Ascending aorta (tissue), 2 donors: ENCODE measurements at places on chromosomes 11 and 22. TPM values are rescaled to one million over a fixed set of nuclear protein-coding genes. Genes with fewer than 3 reads are reported as not detected.

- H3K4me1 ChIP-seq: no peaks in the 10 kb centered on the region
- peaks cover 9% of the 10 kb centered on the region for H3K36me3 ChIP-seq
- no peaks in the 10 kb centered on the region for H3K27me3 ChIP-seq
- no peak for DNase-seq
- H3K4me3 ChIP-seq: no peak overlapping the region
These were observed 15.6 kb downstream of the PISD start for GRCh38 chr22:31646186-31647019.

DNA sequence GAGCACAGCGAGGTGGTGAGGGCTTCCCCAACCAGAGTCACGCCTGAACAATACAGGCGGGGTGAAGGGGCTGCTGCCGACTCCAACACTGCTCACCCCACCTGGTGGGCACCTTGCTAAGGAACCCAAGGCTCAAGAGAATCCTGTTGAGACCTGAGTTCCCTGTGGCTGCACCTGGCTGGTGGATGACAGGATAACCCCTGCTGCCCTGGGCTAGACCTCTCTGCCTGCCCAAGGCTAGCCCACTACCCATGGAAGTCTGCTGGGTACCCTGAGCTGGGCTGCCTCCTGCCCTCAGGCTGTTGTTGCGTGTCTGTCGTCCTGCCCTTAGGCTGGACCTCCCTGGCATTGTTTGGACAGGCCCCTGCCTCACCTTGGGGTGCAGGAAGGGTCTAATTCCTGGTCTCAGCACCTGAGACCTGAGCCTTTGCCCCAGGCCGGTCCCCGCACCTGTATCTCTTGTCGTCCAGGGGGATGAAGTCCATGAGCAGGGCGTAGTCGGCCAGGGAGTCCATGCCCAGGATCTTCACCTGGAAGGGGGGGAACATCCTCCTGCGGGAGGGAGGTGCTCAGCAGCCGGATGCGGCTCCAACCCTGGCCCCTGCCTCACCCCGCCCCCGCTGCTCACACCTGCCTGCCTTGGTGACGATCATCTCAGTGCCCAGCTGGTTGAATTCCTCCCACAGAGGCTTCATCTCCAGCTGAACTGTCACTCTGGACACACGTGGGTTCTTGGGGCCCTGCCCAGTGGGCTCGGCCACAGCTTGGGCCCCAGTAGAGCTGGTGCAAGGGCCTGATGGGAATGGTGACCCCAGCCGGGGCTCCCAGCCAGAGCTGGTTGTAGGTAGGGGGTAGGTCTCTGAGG lies 4.9 kb upstream of the NUDT8 start:
- no peak overlapping the region for H3K4me3 ChIP-seq
- peaks cover 6% of the 10 kb centered on the region for H3K4me1 ChIP-seq
- no peaks in the 10 kb centered on the region for H3K27me3 ChIP-seq
- no peak overlapping the region for H3K27ac ChIP-seq
- H3K36me3 ChIP-seq: no peaks in the 10 kb centered on the region

GRCh38 chr22:47090591-47091245 lies 328.3 kb downstream of the TBC1D22A start:
- peak overlapping the region; percentile 33 for H3K4me3 ChIP-seq
- no peaks in the 10 kb centered on the region for H3K36me3 ChIP-seq
- H3K27me3 ChIP-seq: no peaks in the 10 kb centered on the region
- no peak overlapping the region for H3K27ac ChIP-seq
- no peaks in the 10 kb centered on the region for H3K4me1 ChIP-seq

DNA sequence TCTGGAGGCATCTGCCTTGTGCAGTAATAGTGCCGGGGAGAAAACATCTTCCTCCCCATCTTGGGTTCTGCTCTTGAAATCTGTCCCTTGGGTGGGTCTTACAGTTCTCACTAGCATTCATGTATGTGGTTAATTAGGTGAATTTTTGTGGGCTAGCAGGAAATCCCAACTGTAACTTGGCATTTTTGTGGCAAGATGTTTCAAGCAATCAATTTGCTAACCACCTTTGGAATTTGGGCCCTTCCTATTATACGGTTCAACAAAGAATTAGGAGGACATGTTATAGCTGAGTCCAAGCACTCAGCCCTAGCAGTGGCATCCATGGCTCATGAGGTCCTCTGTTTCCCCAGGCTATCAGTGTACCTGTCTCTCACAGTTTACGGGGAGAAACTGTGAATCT lies 89.1 kb upstream of the MTNR1B start:
- no peak overlapping the region for H3K27ac ChIP-seq
- H3K36me3 ChIP-seq: no peaks in the 10 kb centered on the region
- no peak overlapping the region for H3K4me3 ChIP-seq
- DNase-seq: no peak
- no peaks in the 10 kb centered on the region for H3K4me1 ChIP-seq

DNA sequence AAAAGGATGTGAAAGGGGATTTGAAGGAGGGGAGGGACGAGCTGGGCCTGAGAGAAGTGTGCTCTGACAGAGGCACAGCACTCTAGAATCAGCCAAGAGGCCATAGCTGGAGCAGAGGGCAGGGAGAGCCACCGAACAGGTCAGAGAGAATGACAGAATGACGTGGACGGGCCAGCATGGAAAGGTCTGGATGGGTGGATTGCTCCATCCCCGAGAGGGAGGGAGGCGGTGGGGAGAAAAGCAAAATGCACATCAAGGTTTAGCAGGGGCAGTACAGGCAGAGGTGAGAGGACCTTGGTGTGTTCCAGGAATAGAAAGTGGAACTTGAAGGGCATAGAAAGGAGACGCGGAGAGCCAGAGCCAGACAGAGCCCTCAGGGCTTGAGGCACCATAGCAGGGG lies 6.9 kb downstream of the PMM1 start:
- no peak for DNase-seq
- H3K27ac ChIP-seq: no peak overlapping the region
- H3K36me3 ChIP-seq: peaks cover 15% of the 10 kb centered on the region
- H3K4me3 ChIP-seq: no peak overlapping the region
- H3K4me1 ChIP-seq: no peaks in the 10 kb centered on the region

DNA sequence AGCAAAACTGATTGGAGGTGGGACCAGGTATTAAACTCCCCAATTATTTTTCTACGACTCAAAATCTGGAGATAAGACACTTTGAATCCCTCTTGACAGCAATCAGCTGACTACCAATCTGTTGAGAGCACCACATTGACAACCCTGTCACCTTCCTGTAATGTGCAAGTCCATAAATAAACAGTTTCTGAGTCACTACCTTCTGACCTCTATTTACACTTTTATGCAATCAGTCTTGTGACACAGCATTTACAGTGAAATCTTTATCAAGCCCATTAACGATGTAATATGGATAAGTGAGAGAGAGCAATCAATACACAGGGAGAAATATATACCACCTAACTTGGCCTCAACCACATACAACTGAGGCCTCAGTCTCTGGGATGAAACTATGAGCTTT lies 283.7 kb upstream of the ANO5 start:
- H3K27ac ChIP-seq: no peak overlapping the region
- no peaks in the 10 kb centered on the region for H3K4me1 ChIP-seq
- H3K4me3 ChIP-seq: no peak overlapping the region

DNA sequence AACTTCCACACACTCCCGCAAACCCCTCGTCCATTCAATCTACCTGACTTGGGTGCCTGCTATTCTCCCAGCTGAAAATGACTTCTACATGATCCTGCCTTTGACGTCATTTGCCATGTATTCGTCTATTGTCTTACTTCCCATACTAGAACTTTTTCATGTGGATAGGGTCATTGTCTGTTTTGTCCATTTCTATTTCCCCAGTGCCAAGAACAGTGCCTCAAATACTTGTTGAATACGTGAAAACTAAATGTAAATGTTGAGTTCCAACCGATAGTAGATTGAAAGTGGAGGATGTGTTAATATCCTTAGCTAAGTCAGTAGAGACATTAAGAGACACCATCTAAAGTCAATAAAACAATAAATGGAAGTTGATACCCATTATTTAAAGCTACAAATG lies 935 bp downstream of the TRIM68 start:
- H3K27ac ChIP-seq: peak overlapping the region; percentile 95
- peak overlapping the region; percentile 88 for H3K4me3 ChIP-seq
- H3K36me3 ChIP-seq: peaks cover 7% of the 10 kb centered on the region
- H3K27me3 ChIP-seq: no peaks in the 10 kb centered on the region

The CST6 gene
- total RNA-seq: 4.4 TPM

The OR52N4 gene
- not detected for total RNA-seq

The DRICH1 gene
- not detected for total RNA-seq

The MCHR1 gene
- total RNA-seq: not detected
